Esophagus squamous epithelium (tissue), 5 donors: ENCODE measurements at places on chromosomes 12 and 14.

DNA sequence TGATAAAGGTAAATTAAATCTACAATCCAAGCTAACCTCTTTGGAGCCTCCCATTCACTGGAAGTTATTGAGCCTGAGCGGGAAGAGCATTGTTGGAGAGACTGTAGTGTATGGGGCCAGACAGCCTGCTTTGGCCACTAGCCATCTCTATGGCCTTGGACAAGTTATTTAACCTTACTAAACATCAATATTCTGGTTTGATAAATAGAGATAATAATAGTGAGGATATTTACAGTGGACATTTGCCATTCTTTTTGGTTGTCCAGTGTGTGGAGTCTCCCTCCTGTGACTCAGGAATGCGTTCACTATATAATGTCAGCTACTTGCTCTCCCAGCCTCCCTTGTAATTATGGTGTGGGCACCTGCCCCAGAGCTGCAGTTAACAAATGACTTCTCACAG is 216.1 kb downstream of the SLC38A4 start:
- H3K4me3 ChIP-seq: no peak overlapping the region
- H3K4me1 ChIP-seq: peaks cover 6% of the 10 kb centered on the region
- no peak overlapping the region for H3K27ac ChIP-seq
- no peak for DNase-seq
- no peaks in the 10 kb centered on the region for H3K36me3 ChIP-seq
- no peaks in the 10 kb centered on the region for H3K27me3 ChIP-seq

DNA sequence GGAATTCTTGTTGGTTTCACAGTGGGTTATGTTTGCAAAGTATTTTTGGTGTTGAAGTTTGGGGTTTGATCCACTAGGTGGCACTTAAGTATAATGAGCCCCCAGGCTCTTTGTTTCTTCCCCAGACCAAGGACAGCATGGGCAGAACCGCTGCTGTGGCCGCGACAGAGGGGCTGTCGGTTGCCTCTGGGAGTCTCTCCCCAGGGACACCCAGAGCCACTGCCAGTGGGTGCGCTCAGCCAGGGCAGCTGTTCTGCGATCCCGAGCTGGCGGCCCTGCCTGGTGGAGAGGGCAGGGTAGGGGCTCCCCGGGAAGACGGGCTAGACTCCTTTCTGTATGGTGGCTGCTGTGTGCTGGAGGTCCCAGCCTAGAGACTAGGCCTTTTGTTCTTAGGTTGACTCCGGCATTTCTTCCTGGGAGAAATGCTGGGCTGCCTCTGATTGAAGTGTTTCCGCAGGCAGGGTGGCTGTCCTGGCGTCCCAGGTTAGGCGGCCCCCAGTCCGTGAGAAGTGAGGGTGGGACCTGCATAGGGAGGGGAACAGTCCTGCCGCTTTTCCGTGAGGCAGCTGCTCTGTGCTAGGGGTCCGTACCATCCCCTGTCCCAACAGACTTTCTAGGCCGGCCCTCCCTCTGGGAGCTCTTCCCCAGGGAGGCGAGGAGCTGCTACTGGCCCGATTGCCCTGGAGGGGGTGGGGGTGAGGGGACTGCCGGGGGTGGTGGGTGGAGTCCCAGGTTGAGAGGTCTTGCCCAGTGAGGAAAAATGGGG is 253.1 kb upstream of the PELI2 start:
- no peaks in the 10 kb centered on the region for H3K27me3 ChIP-seq
- H3K4me3 ChIP-seq: no peak overlapping the region
- DNase-seq: no peak
- no peaks in the 10 kb centered on the region for H3K36me3 ChIP-seq
- no peaks in the 10 kb centered on the region for H3K4me1 ChIP-seq
- H3K27ac ChIP-seq: no peak overlapping the region

DNA sequence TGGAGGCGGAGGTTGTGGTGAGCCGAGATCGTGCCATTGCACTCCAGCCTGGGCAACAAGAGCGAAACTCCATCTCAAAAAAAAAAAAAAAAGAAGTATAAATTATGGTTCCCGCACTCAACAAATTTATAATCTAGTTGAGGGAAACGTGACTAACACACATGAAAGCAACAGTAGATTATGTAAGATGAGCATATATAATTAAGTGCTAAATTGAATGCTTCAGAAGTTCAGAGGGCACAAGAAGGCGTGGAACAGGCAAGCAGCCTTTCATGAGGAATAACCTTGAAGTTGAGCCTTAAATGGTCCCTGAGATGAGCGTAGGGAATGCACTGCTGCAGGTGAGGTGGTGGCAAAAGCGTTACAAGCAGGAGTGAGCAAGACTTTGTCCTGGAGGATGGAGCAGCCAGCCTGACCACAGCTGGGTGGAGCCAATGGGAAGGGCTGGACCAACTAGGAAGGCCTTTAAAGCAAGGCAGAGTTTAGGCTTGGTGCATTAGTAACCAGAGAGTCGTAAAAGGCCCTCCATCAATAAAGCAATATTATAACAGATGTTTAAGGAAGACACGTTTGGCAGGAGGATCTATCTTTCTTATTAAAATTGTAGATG is 30.6 kb upstream of the TUBA1A start:
- H3K27me3 ChIP-seq: no peaks in the 10 kb centered on the region
- H3K4me3 ChIP-seq: no peak overlapping the region
- H3K36me3 ChIP-seq: no peaks in the 10 kb centered on the region
- peaks cover 19% of the 10 kb centered on the region for H3K4me1 ChIP-seq
- DNase-seq: no peak

- no peaks in the 10 kb centered on the region for H3K4me1 ChIP-seq
- no peak for DNase-seq
- H3K4me3 ChIP-seq: no peak overlapping the region
- peaks cover 97% of the 10 kb centered on the region for H3K36me3 ChIP-seq
These were observed 10.1 kb downstream of the ENTPD5 start for GRCh38 chr14:74008843-74009499.

- H3K27ac ChIP-seq: no peak overlapping the region
- no peaks in the 10 kb centered on the region for H3K36me3 ChIP-seq
- no peaks in the 10 kb centered on the region for H3K27me3 ChIP-seq
- no peak overlapping the region for H3K4me3 ChIP-seq
These were observed 30.1 kb downstream of the NPC2 start for GRCh38 chr14:74462993-74463392.

GRCh38 chr14:89061696-89062095 is 237.2 kb downstream of the TTC8 start:
- H3K27ac ChIP-seq: no peak overlapping the region
- no peak for DNase-seq
- H3K27me3 ChIP-seq: no peaks in the 10 kb centered on the region
- H3K4me3 ChIP-seq: no peak overlapping the region
- no peaks in the 10 kb centered on the region for H3K36me3 ChIP-seq
- no peaks in the 10 kb centered on the region for H3K4me1 ChIP-seq

DNA sequence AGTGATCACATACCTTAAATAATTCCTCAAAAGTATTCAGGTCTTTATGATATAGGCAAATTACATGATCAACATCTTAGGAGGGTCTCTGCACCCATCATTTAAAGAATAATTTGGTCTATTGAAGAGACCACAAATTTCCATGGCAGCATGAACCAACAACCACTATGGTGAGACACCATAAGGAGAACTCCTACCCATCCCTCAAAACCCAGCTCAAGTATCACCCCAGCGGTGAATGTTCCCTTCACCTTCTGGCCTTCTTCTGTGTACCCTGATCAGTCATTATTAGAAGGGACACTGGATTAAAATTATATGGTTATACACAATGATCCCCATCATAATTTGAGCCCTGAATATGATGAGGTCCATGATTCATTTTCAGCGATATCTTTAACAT is 81.5 kb downstream of the DICER1 start:
- no peak overlapping the region for H3K27ac ChIP-seq
- H3K27me3 ChIP-seq: no peaks in the 10 kb centered on the region
- no peaks in the 10 kb centered on the region for H3K4me1 ChIP-seq
- no peak overlapping the region for H3K4me3 ChIP-seq

GRCh38 chr12:46702581-46703344 is 123.0 kb downstream of the SLC38A4 start:
- H3K36me3 ChIP-seq: no peaks in the 10 kb centered on the region
- no peak overlapping the region for H3K4me3 ChIP-seq
- no peak for DNase-seq
- no peaks in the 10 kb centered on the region for H3K27me3 ChIP-seq

GRCh38 chr14:92009604-92010003 is 30.3 kb downstream of the TRIP11 start:
- no peak overlapping the region for H3K27ac ChIP-seq
- H3K4me3 ChIP-seq: no peak overlapping the region
- H3K36me3 ChIP-seq: peaks cover 16% of the 10 kb centered on the region
- H3K4me1 ChIP-seq: no peaks in the 10 kb centered on the region

GRCh38 chr12:68389305-68389704 is 57.1 kb upstream of the MDM1 start:
- no peaks in the 10 kb centered on the region for H3K36me3 ChIP-seq
- H3K4me3 ChIP-seq: no peak overlapping the region
- H3K4me1 ChIP-seq: no peaks in the 10 kb centered on the region

DNA sequence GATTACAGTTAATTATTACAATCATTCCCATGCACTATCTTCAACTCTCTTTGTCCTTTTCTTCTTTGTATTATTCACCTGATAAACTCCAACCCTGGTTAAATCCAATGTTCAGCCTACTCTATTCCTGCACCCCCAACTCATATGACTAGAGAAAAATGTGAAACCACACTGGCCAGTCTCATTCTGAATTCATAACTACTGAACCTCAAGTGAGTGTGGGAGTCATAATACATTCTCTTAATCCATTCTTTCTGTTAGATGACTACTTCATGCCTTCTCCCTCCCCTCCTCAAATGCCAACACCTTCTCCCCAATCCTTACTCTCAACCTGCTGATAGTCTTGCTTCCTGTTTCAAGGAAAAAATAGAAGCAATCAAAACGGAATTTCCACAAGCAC is 22.3 kb upstream of the ITPR2 start:
- H3K27me3 ChIP-seq: no peaks in the 10 kb centered on the region
- peaks cover 18% of the 10 kb centered on the region for H3K4me1 ChIP-seq
- no peak overlapping the region for H3K4me3 ChIP-seq
- no peak overlapping the region for H3K27ac ChIP-seq

GRCh38 chr14:22852940-22853767 is 16.8 kb downstream of the MMP14 start:
- no peaks in the 10 kb centered on the region for H3K27me3 ChIP-seq
- no peaks in the 10 kb centered on the region for H3K36me3 ChIP-seq
- DNase-seq: peak; percentile 53
- peak overlapping the region; percentile 67 for H3K4me3 ChIP-seq
- peaks cover 36% of the 10 kb centered on the region for H3K4me1 ChIP-seq

DNA sequence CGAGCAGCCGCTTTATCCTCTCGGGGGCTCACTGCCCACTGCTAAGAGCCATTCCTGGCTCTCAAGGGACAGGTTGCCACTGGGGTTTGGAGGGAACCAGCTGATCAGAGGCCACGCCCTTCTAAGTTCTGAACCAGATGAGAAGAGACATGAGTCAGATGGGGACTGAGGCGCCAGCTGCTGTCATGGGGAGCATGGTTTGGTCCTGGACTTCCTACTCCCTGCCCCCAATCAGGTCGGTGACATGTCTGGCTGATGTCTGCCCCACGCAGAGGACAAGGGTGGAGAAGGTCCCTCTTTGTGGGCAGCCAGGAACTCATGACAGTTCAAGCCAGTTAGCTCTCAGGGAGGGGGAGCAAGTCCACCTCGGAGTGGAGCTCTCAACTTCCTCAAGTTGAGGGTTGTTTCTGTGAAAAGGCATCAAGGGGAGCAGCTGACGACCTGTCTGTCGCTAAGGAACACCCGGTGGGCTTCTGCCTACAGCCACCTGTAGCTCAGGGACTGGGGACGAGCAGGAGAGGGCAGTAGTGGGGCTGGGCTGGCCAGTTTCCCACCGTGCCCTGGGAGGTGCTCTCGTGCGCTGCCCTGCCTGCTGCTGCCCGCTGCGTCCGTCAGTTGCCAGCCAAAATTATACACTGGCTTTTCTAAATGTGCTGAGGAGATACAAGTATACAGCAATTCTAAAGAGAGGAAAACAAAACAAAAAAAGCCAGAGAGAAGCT is 20.5 kb downstream of the PSMC1 start:
- no peaks in the 10 kb centered on the region for H3K27me3 ChIP-seq
- H3K4me1 ChIP-seq: no peaks in the 10 kb centered on the region
- no peak overlapping the region for H3K4me3 ChIP-seq
- peaks cover 95% of the 10 kb centered on the region for H3K36me3 ChIP-seq
- no peak for DNase-seq

GRCh38 chr14:85532374-85533022 is 2.6 kb downstream of the FLRT2 start:
- H3K36me3 ChIP-seq: no peaks in the 10 kb centered on the region
- H3K4me1 ChIP-seq: peaks cover 33% of the 10 kb centered on the region
- no peaks in the 10 kb centered on the region for H3K27me3 ChIP-seq
- H3K27ac ChIP-seq: peak overlapping the region; percentile 79

GRCh38 chr12:56898938-56899337 is 35.3 kb downstream of the SDR9C7 start:
- H3K4me3 ChIP-seq: no peak overlapping the region
- no peak for DNase-seq
- no peaks in the 10 kb centered on the region for H3K36me3 ChIP-seq
- no peaks in the 10 kb centered on the region for H3K27me3 ChIP-seq

GRCh38 chr12:81077686-81078441 is at the start of gene ACSS3:
Gene ACSS3, plus strand, starts transcription at chr12:81078079. Its CDS starts 42 bp downstream, at chr12:81078121.
- H3K4me3 ChIP-seq: peak within 1 kb of the TSS; percentile 59
- H3K4me1 ChIP-seq: no peaks in the 10 kb centered on the region
- no peaks in the 10 kb centered on the region for H3K36me3 ChIP-seq
- H3K27me3 ChIP-seq: no peaks in the 10 kb centered on the region

DNA sequence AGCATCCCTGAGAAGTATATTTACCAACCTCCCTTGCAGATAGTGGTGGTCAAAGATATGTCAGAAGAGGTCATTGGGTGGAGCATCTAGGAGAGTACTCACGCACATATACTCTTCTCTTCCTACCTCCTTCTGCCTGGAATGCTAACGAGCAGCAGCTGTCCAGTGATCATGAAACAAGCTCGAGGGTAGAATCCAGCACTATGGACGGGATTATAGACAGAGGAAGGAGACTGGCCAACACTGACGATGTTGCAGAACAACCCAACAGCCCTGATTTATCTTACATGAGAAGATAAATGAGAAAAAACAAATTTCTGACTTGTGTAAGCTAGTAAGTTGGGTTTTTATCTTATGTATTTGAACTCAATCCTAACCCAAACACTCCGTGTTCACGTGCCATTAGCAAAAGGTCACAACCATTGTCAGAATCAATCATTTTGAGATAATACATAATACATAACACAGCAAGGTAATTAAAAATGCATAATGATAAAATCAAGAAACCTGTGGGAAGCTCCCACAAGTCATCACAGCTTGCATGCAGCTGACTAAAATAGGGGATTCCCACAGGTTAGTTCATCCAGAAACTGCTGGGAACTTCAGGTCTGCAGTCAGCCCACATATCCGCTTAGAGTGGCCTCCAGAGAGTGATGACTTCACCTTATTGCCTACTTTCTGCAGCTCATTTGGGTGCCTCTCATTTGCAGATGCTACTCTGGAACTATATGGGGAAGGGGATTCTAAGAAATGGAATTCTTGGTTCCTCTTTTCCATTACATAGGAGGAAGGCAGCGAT is 36.3 kb upstream of the STK38L start:
- H3K27me3 ChIP-seq: no peaks in the 10 kb centered on the region
- no peaks in the 10 kb centered on the region for H3K4me1 ChIP-seq
- no peak overlapping the region for H3K27ac ChIP-seq
- DNase-seq: no peak
